Fibroblast of skin of right quadriceps (primary cell): ENCODE measurements at places on chromosomes 7 and 10.

- peak; percentile 92 for DNase-seq
These were observed 12.7 kb upstream of the MIOS start for GRCh38 chr7:7554021-7554432.

- no peak for DNase-seq
These were observed 83.1 kb upstream of the NPVF start for GRCh38 chr7:25311346-25311745.

DNA sequence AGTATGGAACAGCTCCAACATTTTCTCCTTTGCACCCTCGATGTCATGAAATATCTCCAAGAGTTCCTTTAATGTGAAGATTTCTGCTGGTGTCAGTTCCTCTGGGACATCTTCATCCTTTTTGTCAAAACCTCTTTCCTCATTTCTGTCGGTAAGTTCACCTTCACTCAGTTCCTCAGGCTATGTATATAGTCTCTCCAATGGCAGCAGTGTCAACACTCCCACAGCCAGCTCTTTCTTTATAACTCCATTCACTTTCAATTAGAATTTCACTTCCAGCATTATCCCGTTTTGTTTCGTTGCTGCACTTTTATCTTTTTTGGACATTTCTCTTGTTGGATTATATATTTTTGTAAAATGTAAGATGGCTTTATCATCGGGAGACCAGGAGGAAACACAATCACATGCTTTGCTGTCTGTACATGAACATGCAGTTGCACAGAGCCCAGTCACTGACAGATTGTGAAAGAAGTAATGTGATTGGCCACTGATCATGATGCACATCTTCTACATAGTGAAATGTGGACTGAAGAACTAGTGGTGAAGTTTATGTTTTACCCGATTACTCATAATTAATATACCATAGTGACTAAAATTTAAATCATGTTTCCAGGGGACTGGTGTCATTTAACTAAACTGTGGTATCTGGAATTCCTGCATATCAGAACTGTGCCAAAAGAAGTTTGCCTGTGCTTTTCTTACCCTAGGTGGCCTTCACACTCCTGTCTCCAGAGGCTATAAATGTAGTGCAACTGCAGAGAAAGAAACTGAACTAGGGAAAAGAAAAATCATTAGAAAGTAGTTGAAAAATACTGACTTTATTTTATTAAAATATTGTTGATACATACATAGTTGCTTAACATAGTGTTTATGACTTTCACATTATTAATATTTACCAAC is 289.6 kb downstream of the PPP1R3A start:
- DNase-seq = no peak

- DNase-seq = no peak
These were observed 48.8 kb upstream of the CD36 start for GRCh38 chr7:80589631-80590030.

DNA sequence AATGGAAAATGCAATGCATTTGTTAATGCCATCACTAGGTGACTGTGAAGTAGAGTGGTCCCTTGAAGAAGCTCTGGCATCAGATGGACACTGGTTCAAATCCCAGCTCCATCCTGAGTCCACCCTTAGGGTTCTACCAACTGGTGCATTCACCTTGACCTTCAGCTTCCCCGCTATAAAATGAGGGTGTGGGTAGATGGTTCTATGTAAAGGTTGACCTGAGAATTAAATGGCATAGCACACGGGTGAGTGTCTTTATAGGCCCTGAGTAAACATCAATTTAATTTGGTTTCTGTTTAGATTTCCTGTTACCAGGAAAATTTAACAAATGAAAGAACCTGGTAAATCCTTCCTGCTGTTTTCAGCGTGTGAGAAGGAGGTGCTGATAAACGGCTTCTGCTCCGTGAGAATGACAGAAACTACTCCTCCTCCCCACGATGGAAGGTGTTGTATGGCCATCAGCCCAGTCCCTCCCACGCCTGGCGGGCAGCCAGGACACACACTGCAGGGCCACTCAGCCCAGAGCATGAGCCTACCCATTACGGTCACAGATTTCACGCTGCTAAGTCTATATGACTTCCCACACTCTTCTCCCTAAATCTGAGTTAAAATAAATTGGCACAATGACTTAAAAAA is 210.1 kb downstream of the TNS3 start:
- peak; percentile 27 for DNase-seq

DNA sequence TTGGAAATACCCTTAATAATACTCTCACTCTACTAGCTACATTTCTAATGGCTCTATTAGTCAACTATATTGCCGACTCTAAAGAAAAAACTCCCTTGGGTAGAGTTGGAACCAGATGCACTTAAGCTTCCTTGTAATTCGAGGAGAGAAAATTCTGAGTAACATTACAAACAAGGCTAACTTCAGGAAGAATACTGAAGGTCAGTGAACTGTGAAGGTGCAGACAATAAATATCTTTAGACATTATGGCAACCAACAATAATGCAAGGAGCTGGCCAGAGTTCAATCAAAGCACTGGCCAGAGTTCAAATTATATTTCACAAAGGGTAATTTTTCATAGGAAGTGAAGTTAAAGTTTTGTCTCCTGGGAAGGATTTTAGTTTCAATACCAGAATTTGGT is 40.7 kb upstream of the MRLN start:
- DNase-seq = peak; percentile 7

DNA sequence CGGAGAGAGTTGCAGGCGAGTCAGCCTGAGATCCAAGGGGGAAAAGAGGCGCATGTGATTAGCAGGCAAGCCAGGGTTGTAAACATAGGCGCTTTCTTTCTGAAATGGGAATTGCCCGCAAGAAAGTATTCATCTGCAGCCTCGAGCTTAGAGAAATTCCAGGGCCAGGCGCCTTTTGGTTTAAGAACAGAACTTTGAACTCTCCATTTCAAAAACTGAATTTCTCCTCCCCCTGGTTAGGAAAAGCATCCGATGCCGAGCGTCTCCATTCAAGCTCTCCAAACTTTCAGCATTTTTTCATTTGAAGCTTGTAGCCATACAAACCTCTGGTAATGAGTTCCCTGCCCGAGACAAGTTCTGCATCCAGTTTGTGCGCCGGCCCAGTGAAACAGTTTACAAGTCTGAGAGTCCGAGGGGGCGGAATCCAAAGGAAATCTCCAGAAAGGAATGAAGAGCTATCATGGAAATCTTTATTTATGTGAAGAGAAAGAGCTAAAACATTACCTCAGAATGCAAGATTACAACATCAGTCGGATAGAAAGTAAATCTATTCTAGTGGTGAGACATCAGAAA is 69.9 kb downstream of the FAM204A start:
- DNase-seq = peak; percentile 63
